ENCODE measurements at places on chromosomes 11 and 22.

GRCh38 chr11:106399076-106399511 lies 321.6 kb downstream of the AASDHPPT start:
- no peak for DNase-seq

GRCh38 chr11:35862666-35863065 lies 81.2 kb upstream of the LDLRAD3 start:
- no peak for DNase-seq

GRCh38 chr11:113725407-113725806 lies 19.3 kb upstream of the TMPRSS5 start:
- DNase-seq = no peak

GRCh38 chr11:43954241-43954640 lies 11.8 kb downstream of the C11orf96 start:
- no peak for DNase-seq

GRCh38 chr22:44538518-44539315 lies 40.7 kb upstream of the RTL6 start:
- DNase-seq = no peak
